Thymus (tissue), 14 donors: ENCODE measurements at places on chromosomes 13 and 19. TPM values are rescaled to one million over a fixed set of nuclear protein-coding genes. Genes with fewer than 3 reads are reported as not detected.

PTPRS gene
- 4.7 TPM for polyA plus RNA-seq

MIR17HG gene
- polyA plus RNA-seq = 9.6 TPM

ICAM4 gene
- polyA plus RNA-seq = 3.8 TPM

LGALS14 gene
- polyA plus RNA-seq = 2.0 TPM

ERICH6B gene
- polyA plus RNA-seq = not detected

BST2 gene
- 221 TPM for polyA plus RNA-seq

ZNF709 gene
- polyA plus RNA-seq = 2.2 TPM

TMPRSS9 gene
- polyA plus RNA-seq = 0.18 TPM

ODAD3 gene
- 0.64 TPM for polyA plus RNA-seq

NUDT19 gene
- 11.1 TPM for polyA plus RNA-seq

CEACAM20 gene
- 0.05 TPM for polyA plus RNA-seq

PNMA8A gene
- 9.7 TPM for polyA plus RNA-seq

IZUMO2 gene
- polyA plus RNA-seq = not detected

HSD17B14 gene
- polyA plus RNA-seq = 20.4 TPM

ZNF154 gene
- polyA plus RNA-seq = 10.8 TPM

GRCh38 chr19:55437410-55437809 is 5.7 kb downstream of the SHISA7 start:
- DNase-seq = no peak

GRCh38 chr19:55484593-55485438 is at the start of gene NAT14:
NAT14 (plus strand) TSS chr19:55485188; CDS start chr19:55485709, 521 bp downstream.
- peak; percentile 88 for DNase-seq

- no peak for DNase-seq
Observed at GRCh38 chr19:54482889-54483288, 9.8 kb upstream of the CDC42EP5 start.

GRCh38 chr19:16143399-16144215 is at the start of gene HSH2D:
HSH2D (plus strand) TSS chr19:16143685; CDS start chr19:16148751, 5,066 bp downstream.
- peak; percentile 90 for DNase-seq

GRCh38 chr13:24176351-24177101 is 16.0 kb downstream of the SPATA13 start:
- DNase-seq = no peak

GRCh38 chr19:46232029-46232428 is 2.5 kb downstream of the IGFL1 start:
- DNase-seq = no peak

GRCh38 chr13:67119481-67119894 is 110.6 kb downstream of the PCDH9 start:
- no peak for DNase-seq

DNA sequence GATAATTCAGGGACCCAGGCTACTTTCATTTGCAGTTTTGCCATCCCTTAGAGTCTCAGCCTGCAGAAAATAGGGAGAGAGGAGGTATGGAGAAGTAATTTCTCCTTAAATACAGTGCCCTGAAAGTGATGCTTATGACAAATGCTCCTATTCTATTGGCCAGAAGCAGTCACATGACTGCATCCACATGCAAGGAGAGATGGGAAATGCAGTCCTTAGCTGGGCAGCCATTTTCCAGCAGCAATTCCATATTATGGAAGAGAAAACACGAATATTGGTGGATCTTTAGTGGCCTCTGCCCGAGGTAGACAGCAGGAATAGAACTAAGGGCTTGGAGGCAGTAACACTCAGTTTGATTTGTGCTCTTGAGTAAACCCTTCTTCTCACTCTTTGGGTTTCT is 39.4 kb downstream of the VAV1 start:
- DNase-seq = no peak

DNA sequence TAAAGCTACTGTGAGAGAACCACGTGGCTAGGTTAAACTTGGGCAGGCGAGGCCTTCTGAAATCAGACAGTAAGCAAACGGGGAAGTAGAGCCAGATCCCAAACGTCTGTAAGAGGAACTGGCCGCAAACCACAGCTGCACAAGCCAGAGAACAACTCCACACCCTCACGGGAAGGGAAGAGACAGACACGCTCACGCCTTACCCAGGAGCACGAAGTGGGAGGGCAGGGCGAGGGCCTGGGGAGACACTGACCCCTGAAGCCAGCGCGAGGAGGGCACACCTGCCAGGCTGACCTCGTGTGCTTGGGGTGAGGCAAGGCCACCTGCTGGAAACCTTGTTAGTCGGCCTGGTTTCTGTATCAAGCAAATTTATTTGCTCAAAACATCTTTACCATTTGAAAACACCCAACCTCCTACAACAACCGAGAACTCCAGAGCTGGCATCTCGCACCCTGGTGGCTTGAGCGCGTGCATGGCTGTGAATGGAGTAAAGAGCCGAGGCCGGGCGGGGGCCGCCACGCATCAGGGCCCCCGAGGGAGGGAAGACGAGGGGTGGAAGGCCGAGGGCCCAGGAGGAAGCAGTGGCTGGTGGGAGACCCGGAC is 7.3 kb downstream of the POLR2E start:
- no peak for DNase-seq

DNA sequence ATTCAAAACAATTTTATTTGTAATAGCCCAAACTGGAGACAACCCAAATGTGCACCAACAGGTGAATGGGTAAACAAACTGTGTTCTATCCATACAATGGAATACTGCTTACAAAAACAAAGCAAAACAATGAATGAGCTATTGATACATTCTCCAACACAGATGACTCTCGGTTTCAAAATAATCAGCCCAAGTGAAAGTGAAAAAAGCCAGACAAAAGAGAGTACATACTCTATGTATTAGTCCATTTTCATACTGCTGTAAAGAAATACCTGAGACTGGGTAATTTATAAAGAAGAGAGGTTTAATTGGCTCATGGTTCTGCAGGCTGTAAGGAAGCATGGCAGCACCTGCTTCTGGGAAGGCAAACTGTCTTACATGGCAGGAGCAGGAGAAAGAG is 65.2 kb upstream of the LRCH1 start:
- no peak for DNase-seq

DNA sequence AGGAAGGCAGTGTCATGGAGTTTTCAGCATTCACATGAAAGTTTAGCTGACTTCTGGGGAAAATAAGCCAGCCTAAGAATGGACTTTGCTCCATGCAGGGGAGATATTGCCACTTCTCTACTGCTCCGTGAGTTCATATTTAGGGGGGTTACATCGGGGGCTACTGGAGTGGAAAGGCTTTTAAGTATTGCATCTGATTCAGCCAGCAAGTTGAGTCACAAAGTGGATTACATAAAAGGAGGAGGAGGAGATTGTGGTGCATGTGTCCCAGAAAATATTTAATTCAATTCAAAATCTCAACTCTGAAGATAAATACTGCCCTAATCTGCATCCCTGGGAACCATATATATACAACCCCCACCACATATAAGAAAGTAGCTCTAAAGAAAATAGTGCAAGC is 617.2 kb downstream of the DCT start:
- DNase-seq = no peak

DNA sequence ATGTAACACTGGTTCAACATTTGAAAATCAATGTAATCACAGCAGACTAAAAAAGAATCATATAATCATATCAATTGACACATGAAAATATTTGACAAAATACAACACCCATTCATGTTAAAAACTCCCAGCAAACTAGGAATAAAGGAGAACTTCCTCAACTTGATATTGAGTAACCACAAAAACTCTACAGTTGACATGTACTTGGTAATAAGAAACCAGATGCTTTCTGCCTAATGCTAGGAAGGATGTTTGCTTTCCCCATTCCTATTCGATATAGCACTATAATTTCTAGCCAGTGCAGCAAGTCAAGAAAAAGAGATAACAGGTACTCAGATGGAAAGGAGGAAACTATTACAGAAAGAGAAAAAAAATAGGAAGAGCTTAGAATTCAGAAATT is 26.9 kb downstream of the UFM1 start:
- no peak for DNase-seq

- DNase-seq = no peak
Observed at GRCh38 chr19:42282819-42283187, 13.8 kb downstream of the CIC start.

DNA sequence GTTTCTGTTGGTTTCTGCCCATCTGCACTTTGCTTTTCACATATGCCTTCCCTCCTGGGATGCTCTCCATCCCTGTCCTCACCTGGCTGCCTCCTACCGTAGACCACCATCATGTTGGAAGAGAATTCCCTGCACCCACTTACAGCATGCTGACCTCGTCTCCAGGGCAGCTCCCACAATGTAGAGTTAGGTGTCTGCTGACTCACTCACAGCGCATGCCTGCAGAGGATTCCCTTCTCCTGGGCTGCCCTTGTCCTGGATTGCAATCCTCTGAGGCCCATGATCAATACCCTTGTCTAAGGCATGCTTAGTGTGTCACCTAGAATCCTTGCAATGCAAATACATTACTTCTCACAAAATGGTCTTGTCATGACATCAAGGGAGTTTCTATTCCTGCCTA is 43.6 kb downstream of the STOML3 start:
- no peak for DNase-seq

GRCh38 chr13:97498419-97498818 is 64.5 kb downstream of the RAP2A start:
- DNase-seq = no peak

DNA sequence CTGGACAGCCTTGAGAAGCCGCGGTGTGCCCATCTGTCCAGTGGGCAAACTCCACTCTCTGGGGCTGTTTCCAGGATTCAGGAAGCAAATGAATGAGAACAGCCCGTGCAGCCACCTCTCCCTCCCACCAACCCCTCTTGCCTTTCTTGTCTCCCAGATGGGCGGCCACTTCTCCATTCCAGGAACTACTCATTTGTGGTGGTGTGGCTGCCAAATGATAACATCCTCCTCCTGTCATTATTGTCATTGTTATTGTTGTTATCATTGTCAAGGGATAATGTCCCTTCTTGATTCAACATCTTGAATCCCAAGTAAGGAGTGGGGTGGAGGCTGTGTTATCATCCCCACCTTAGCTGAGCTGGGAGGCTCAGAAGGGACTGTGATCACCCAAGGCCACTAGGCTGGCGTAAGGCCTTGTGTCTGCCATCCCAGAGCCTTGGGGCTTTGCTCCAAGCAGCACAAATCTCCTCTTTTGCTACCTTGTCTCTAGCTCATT is 1.6 kb downstream of the DNM2 start:
- no peak for DNase-seq
